Midbrain (tissue), 1 donor: ENCODE measurements at places on chromosomes 3 and 15.

DNA sequence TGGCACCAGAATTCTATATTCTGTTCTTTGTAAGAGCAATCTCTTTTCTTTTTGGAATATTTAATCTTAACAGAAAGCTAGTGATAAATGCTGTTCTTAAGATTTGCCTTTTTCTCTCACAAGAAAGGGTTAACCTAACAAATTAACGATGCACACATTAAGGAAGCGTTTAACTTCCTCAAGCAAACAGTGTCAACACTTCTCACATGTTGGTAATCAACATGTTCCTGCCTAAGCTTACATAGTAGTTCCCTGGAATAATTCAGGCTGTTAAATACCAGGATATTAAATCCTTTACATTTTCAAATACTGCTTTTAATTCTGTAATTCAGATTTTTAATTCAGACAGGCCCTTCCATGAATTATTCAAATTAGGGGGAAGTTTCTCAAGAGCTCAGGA is 67.4 kb upstream of the RPL35A start:
- DNase-seq, result no peak

DNA sequence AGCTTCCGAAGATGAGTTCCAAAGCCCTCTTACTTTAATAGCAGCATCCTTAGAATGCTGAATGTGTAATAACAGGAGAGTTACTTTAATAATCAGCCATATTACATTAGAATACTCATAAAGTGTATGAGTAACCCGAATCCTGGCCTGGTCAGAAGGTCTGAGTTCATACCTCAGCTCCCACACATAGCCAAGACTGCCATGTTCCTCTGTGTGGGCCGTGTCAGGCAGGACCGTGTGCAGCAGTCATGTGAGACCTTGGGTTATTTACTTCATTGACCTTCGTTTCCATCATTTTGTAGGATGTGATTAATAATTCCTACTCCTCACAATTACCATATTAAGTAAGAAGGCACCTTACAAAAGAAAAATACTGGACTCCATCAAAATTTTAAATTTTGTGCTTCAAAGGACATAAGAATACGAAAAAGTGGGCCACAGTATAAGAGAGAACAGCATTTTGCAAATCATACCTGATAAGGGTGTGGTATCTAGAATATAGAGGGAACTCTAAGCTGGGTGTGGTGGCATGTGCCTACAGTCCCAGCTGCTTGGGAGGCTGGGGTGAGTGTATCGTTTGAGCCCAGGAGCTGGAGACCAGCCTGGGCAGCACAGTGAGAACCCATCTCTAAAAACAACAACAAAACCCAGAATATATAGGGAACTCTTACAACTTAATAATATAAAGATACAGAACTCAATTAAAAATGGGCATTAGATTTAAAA is 163.4 kb downstream of the ATG7 start:
- DNase-seq, result no peak

DNA sequence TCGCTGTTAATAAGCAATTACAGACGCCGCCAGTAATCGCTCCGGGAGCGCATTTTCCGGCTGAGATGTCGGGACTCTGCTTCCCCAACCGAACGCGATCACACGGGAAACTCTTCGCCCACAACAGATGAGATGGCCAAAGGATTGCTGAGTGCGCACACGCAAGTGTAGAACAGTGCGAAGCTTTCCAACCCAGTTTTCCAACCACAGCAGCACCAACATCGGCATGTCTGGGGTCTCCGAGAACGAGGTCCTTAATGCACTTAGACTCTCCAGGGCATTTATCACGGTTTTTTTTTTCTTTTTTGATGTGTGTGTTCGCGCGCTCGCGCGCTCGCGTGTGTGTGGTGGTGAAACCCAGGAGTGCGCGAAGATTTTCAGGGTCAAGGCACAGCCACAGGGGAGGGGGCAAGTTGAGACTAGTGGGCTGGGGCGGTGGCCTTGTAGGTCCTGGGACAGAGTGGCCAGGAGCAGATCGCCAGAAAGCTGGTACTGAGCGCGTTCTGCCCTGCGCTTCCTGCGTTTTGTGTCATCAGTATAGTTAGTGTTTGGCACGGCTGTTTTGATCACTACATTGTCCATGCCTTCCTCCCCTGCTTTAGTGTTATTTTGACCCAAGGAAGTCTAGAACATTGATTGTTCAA is 1.8 kb upstream of the EOMES start:
- no peak for DNase-seq

- peak; percentile 32 for DNase-seq
Measured at GRCh38 chr15:80405970-80406369, 1.8 kb downstream of the ARNT2 start.

DNA sequence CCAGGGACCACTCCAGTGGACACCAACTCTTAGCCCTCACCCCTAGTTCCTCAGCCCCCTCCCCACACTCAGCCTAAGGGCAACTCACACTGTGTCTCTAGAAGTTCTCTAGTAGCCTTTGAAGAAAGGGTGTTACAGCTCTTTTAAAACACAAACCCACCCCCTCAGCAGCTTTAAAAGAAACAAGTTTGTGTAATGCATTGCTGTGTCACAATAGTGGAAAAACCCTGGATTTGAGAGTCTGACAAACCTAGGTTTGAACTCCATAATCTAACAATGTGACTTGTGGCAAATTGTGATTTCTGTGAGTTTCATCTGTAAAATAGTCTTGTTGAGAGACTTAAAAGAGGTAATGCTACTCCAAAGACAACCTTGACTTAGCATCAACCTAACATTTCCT is 54.0 kb downstream of the PLCH1 start:
- no peak for DNase-seq

DNA sequence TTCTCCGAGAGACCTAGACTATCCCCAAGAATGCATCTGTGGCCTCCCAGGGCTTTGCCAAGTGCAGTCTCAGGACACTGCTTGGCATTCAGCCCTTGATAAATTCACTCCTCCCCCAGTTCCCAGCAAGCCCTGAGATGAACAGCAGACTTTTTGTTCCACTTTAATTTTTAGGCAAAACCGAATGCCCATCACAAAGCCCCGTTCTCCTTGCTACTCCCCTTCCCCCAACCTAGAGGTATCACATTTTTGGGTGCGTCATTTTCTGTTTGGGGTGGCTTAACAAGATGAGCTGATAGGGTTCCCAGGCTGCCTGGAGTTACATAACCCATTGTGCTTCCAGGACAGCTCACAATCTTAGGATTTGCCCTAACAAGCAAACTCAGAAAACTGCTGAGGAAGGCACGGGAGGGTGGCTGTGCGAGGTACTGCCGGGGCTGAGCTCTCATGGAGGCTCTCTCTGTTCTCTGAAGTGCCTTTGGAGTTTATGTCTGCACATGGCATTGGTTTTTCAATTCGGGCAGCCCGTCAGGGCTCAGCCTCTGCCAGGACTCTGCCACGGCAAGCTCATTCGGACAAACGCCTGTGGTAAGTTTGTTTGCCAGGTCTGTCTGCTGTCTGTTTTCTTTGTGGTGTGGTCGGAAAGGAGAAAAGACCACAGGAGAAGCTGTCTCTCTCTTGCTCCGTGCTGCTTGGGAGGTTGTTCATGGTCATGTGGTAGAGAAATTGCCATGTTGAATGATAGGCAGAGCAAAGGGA is at the start of gene TRAK1:
TSS of gene TRAK1 (plus strand) at position 385 of the 759 bp plus-strand sequence. CDS start at position 498, 113 bp downstream.
- DNase-seq, result peak; percentile 68

DNA sequence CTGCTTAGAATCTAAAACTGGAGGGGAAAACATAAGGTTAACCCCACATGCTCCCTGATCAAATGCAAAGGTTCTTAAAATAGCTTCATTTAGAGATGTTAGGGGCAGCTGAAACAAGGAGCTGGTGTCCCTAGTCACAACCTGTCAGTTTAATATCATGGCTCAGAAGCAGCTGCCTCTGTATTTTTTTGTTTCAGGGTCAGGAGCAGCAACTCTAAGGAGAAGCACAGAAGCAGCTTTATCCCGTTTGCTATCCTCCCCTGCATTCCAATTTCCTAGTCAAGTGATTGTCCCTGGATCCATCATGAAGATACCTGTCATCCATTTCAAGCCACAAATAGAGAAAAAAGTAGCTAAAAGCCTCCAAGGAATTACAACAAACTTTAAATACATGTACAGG is 4.1 kb downstream of the FILIP1L start:
- no peak for DNase-seq

- DNase-seq, result no peak
Measured at GRCh38 chr3:58572634-58573230, 4.5 kb downstream of the FAM107A start.

GRCh38 chr3:11498646-11499045 is 145.1 kb downstream of the VGLL4 start:
- no peak for DNase-seq

- DNase-seq, result no peak
Measured at GRCh38 chr3:69085168-69085832, 563 bp downstream of the ARL6IP5 start.

DNA sequence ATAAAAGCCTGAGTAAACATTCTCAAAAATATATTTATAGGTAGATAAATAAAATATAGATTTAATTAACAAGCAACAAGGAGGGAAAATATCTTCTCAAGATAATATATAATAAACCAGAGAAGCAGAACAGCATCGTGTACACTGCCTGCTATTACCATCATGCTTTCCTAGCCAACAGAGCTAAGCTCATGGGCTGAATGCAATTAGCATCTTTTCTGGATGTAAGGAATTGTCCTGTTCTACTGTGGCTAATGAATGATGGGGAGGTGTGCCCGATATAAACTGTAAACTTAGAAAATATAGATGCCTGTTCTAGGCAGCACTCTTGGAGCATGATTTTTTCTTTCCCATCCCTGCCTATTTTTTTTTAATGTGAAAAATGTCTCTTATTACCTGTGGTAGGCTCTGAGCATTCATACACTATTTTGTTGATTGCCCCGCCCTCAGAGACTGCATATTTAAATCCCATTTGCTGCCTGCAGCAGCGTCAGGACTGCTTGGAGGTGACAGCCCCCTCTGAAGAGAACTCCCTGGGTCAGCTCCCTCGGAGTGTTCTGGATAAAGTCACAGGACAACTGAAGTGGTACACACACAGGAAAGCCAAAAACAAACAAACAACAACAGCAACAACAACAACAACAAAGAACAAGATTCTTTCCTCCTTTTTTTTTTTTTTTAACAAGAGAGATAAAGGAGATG is 312.3 kb downstream of the SATB1 start:
- no peak for DNase-seq

- no peak for DNase-seq
Measured at GRCh38 chr3:129616713-129617112, 10.2 kb upstream of the PLXND1 start.

GRCh38 chr3:30626443-30627180 is 20.2 kb downstream of the TGFBR2 start:
- no peak for DNase-seq

DNA sequence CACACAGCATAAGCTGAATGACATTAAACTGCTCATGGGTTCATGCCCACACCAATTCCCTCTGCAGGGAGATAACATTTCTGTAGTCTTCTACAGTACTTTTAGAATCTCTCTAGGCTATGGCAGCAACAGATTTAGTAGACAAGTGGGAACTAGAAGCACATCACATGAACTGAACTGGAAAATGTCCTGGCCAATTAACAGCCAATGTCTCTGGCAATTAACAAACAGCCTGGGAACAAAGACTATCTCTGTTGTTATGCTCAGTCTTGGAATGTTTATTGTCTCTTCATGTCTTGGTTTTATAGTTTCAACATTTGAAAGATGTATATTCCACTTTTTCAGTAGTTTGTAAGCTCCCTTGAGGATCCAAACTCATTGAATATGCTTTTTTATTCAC is 523.2 kb upstream of the NAALADL2 start:
- no peak for DNase-seq

DNA sequence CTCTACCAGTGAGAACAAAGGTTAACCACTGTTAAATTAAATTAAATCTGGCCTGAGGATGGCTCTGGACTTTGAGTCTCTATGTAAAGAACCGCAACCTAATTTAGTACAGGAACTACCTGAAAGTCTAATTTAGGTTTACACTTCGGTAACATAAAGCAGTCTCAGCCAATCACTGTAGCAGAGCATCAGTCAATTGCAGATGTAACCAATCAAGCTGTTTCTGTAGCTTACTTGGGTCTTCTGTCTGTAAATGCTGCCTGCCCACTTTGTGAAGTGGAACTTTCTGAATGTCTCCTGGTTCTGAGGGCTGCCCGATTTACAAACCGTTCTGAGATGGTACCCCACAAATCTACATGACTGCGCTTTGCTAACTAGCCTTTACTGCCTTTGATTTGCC is 39.1 kb upstream of the RASGRP1 start:
- DNase-seq, result no peak

DNA sequence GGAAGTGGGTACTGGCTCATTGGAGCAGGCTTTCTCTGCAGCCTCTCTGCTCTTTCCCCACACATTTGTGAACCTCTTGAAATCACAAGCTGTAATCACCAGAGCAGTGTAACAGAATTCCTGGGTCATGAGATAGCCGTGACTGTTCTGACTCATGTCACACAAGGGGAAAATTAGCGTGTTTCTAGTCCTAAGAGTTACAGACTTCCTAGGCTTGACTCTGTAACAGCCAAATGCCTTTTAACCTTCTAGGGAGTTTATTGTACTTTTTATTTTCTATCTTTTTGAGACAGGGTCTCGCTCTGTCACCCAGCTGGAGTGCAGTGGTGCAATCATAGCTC is 54.7 kb upstream of the TRAK1 start:
- DNase-seq, result no peak

- DNase-seq, result no peak
Measured at GRCh38 chr3:124761935-124762660, 31.8 kb downstream of the UMPS start.

DNA sequence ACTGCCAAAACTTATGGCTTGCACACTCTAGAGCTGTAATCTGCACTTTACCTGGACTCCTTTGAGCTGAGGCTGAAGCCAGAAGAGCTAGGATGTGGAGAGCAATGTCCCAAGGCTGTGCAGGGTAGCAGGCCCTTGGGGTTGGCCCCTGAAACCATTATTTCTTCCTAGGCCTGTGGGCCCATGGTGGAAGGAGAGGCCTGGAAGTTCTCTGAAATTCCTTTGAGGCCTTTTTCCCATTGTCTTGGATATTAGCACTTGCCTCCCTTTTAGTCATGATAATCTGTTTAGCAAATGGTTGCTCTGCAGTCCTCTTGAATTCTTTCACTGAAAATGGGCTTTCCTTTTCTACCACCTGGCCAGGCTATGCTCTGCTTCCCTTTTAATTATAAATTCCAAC is 102.0 kb upstream of the SGO1 start:
- DNase-seq, result no peak

- DNase-seq, result no peak
Measured at GRCh38 chr3:119343719-119344118, 49.5 kb downstream of the ARHGAP31 start.

- DNase-seq, result no peak
Measured at GRCh38 chr3:100630664-100631063, 21.3 kb downstream of the ADGRG7 start.

GRCh38 chr15:61659566-61660190 is 400.6 kb downstream of the VPS13C start:
- DNase-seq, result no peak
